ENCODE measurements at places on chromosomes 3 and 15. TPM values are rescaled to one million over a fixed set of nuclear protein-coding genes. Genes with fewer than 3 reads are reported as not detected.

The GOLGA8S gene
- total RNA-seq, result not detected

The RGMA gene
- total RNA-seq, result 3.4 TPM

The DUOXA2 gene
- not detected for total RNA-seq

The CTDSPL gene
- total RNA-seq, result 15.3 TPM

The TM6SF1 gene
- 0.49 TPM for total RNA-seq

The CNTN3 gene
- 0.18 TPM for total RNA-seq

The PP2D1 gene
- not detected for total RNA-seq

The GOLGA8O gene
- 1.4 TPM for total RNA-seq

The TEX9 gene
- 9.2 TPM for total RNA-seq

DNA sequence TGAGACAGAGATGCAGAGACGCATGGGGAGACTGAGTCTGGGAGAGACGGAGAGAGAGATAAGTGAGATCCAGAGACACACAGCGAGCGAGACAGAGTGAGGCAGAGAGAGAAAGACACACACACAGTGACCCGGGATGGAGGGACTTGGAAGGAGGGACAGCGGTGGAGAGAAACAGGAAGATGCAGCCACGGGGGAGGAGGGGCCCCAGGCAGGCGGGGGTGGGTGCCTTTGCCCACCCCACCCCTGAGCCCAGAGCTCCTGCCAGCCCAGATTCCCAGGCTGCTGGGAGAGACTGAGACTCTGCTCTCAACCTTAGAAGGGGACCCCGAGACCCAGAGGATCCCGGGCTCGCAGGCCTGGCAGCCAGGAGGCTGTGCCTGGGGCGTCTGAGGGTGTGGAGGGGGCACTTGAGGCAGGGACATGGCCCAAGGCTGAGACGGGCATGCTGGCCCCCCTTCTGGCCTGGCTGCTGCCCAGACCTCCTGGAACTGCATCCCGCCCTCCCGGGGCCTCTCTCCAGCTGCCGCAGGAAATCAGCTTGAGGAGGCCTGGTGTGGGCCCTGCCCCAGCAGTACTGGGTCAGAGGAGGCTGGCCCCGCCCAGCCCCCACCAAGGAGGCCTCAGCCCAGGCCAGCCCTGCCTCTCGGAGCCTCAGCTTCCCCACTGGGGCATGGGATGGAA lies 18.1 kb downstream of the H1-8 start:
- no peaks in the 10 kb centered on the region for H3K36me3 ChIP-seq
- H3K4me1 ChIP-seq, result peaks cover 38% of the 10 kb centered on the region
- H3K27me3 ChIP-seq, result no peaks in the 10 kb centered on the region
- H3K27ac ChIP-seq, result peak overlapping the region; percentile 43
- DNase-seq, result peak; percentile 36
- H3K4me3 ChIP-seq, result no peak overlapping the region

- no peaks in the 10 kb centered on the region for H3K36me3 ChIP-seq
- peak overlapping the region; percentile 74 for H3K4me3 ChIP-seq
- H3K4me1 ChIP-seq, result no peaks in the 10 kb centered on the region
- H3K27me3 ChIP-seq, result no peaks in the 10 kb centered on the region
These were observed 4.0 kb upstream of the SIN3A start for GRCh38 chr15:75455424-75455981.

- DNase-seq, result no peak
- H3K4me1 ChIP-seq, result no peaks in the 10 kb centered on the region
- H3K36me3 ChIP-seq, result no peaks in the 10 kb centered on the region
- no peak overlapping the region for H3K4me3 ChIP-seq
- H3K27ac ChIP-seq, result no peak overlapping the region
- H3K27me3 ChIP-seq, result no peaks in the 10 kb centered on the region
These were observed 352.6 kb upstream of the NDN start for GRCh38 chr15:24039683-24040082.

GRCh38 chr3:192959773-192960172 lies 42.1 kb upstream of the MB21D2 start:
- H3K36me3 ChIP-seq, result no peaks in the 10 kb centered on the region
- no peak overlapping the region for H3K27ac ChIP-seq
- no peaks in the 10 kb centered on the region for H3K4me1 ChIP-seq
- no peak for DNase-seq

- H3K27me3 ChIP-seq, result no peaks in the 10 kb centered on the region
- H3K36me3 ChIP-seq, result no peaks in the 10 kb centered on the region
- no peak overlapping the region for H3K4me3 ChIP-seq
- DNase-seq, result no peak
These were observed 42.7 kb upstream of the IL12A start for GRCh38 chr3:159945930-159946329.

DNA sequence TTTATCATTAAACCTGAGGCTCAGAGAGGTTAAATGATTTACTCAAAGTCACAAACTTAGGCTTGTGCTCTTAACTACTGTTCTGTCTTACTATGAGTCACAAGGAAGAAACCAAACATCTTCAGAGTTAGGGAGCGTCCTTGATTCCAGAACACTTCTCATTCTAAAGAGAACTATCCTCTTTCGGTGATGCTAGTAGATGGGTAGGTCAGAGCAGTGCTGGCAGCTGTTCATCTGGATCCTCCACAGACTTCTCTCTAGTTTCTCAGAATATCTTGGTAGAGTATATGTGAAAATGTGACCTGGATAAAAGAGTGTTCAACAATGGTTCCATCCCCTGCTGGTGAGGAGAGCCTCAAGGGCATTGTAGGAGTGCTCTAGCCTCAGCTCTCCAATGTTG lies 3.3 kb downstream of the ARL6IP5 start:
- H3K27ac ChIP-seq, result no peak overlapping the region
- H3K27me3 ChIP-seq, result no peaks in the 10 kb centered on the region
- H3K4me3 ChIP-seq, result peak overlapping the region; percentile 16
- H3K4me1 ChIP-seq, result peaks cover 64% of the 10 kb centered on the region
- DNase-seq, result peak; percentile 47

- H3K27ac ChIP-seq, result no peak overlapping the region
- H3K4me3 ChIP-seq, result no peak overlapping the region
- H3K36me3 ChIP-seq, result no peaks in the 10 kb centered on the region
- no peak for DNase-seq
- H3K27me3 ChIP-seq, result no peaks in the 10 kb centered on the region
These were observed 121.8 kb upstream of the ARRDC4 start for GRCh38 chr15:97838606-97839210.

DNA sequence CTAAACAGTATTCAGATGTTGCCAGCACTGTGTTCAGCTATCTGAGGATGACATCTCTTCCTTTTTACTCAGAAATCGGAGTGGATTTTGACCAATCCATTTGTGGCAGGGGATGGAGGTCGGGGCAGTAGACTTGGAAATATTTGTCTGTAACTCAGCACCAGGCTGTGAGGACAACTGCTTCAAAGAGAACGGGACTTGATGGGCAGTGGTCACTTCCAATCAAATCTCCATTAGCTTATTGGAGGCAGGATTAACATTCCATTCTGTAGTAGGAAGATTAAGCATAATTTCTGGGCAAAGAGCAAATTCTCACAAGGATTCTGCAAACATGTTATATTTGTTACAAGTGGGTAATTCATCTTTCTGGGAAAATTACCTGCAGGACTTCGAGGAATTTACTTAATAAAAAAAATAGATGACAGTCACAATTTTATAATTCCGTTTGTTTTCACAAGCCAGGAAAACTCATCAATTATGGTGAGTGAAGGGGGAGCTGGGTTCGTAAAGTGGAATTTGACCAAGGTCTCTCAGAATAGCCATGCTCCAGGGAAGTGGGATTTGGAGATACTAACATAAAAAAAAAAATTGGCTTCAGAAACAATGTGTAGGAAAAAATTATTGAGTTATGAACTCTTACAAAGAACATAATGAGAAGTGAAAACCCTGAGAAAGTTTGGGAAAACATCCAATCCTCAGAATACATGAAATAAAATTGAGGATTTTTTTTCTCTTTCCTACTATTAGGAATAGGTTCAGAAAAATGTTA lies 18.1 kb downstream of the CRABP1 start:
- no peak overlapping the region for H3K4me3 ChIP-seq
- no peaks in the 10 kb centered on the region for H3K36me3 ChIP-seq
- no peak overlapping the region for H3K27ac ChIP-seq
- H3K4me1 ChIP-seq, result peaks cover 17% of the 10 kb centered on the region
- H3K27me3 ChIP-seq, result no peaks in the 10 kb centered on the region
- DNase-seq, result peak; percentile 46

- H3K36me3 ChIP-seq, result no peaks in the 10 kb centered on the region
- H3K4me1 ChIP-seq, result no peaks in the 10 kb centered on the region
- no peaks in the 10 kb centered on the region for H3K27me3 ChIP-seq
- no peak overlapping the region for H3K4me3 ChIP-seq
These were observed 79.8 kb upstream of the SOX2 start for GRCh38 chr3:181631901-181632300.

GRCh38 chr3:77160931-77161497 lies 121.1 kb downstream of the ROBO2 start:
- H3K27me3 ChIP-seq, result no peaks in the 10 kb centered on the region
- H3K27ac ChIP-seq, result no peak overlapping the region
- no peak for DNase-seq

DNA sequence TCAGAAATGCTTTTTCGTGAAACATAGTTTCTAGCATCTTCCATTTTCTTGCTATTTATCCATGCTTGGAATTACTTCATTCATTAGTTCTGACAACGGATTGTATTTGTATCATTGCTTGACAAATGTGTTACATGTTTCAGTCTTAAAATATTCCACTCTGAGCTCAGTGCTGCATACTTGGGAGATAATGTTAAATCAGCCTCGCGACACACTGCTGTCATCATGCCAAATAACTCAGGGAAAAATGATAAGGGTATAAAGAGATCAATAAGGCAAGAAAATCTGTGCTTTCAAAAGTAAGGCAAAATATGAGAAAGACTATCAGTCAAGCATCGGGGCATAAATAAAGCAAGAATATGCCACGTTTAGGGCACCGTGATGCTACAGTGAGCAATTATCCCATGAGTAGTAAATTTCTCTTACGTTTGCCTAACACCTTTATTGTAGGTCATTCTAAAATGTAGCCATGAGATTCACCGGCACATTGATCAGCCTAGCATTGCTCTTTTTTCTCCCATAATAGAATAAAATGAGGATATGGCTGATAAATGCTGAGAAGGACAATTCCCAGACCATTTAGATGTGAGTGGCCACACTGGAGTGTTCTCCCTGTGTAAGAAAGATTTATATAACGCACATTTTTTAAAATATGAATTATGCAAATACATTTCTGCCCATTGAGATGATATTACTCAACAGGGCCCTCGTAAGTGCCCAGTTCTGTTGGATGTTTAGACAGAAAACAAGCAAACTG lies 133.8 kb downstream of the RBMS3 start:
- no peak overlapping the region for H3K4me3 ChIP-seq
- H3K27ac ChIP-seq, result no peak overlapping the region
- H3K4me1 ChIP-seq, result peaks cover 28% of the 10 kb centered on the region
- DNase-seq, result no peak
- no peaks in the 10 kb centered on the region for H3K36me3 ChIP-seq

DNA sequence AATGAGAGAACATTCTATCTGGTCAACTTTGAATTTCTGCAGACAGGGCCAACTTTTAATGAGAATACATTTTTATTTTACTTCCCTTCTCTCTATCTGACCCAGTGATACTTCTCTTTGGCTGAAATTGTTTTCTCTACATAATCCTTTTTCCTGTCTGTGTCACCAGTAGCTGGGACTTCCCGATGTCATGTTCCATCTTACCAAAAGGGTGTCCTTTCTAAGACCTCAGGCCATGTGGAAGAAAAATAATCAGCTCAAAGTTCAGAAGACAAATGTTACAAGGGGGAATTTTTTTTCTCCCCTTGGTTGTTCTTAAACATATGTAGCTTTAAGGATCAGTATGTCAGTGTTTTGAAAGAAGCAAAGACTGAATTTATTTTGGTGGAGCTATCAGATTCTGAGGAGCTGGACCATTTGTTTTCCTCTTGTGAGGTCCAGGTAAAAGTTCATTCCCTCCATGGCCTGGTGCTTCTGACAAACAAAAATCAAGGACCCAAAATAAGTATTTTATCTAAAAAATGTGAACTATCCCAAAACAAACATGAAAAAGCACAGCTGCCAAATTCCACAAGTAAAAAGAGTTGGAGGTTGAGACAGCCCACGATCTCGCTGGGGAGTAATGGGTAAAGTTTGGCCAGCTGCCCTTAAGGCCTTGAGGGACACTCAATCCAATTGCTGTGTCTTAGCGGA lies 859.4 kb upstream of the NR2F2 start:
- H3K4me1 ChIP-seq, result peaks cover 13% of the 10 kb centered on the region
- no peak for DNase-seq
- no peaks in the 10 kb centered on the region for H3K27me3 ChIP-seq
- H3K27ac ChIP-seq, result no peak overlapping the region
- H3K36me3 ChIP-seq, result no peaks in the 10 kb centered on the region

DNA sequence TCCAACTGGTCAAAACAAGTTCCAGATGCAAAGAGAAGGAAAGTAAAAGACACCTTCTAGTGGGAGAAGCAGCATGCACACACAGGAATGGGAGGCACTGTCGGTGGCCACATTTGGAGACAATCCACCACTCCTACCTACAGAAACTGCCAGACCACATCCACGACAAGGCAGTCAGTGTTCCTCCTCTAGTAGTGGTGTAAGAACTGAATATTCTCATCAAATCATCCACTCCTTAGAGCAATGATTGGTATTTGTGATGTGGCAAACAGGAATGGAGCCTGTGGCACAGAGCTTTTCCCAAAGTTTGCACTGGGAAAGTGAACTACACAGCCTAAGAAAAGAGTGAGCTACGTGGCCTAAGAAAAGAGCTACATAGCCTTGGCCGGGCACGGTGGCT lies 5.1 kb upstream of the SPINT1 start:
- H3K36me3 ChIP-seq, result no peaks in the 10 kb centered on the region
- H3K27me3 ChIP-seq, result peaks cover 11% of the 10 kb centered on the region
- no peak overlapping the region for H3K27ac ChIP-seq

DNA sequence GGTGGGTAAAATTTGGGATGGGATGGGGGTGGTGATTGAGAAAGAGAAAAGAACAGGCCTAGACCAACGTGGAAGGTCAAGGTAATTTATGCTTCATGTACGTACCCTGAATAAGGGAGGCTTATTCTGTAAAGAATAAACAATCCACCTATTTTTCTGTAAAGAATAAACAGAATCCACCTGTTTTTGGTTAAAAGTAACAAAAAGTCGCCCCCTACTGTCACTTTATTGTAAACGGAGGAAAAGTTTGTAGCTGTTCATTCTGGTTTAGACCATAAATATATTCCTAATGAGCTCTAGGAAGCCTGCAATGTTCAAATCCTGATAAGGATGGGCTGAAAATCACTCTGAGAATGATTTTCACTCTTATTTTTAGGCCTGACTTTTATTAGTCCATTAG lies 23.5 kb upstream of the SQOR start:
- H3K4me1 ChIP-seq, result no peaks in the 10 kb centered on the region
- H3K27ac ChIP-seq, result no peak overlapping the region
- H3K4me3 ChIP-seq, result no peak overlapping the region
- H3K36me3 ChIP-seq, result peaks cover 6% of the 10 kb centered on the region

GRCh38 chr3:22236490-22237270 lies 485.7 kb upstream of the ZNF385D start:
- no peak for DNase-seq
- H3K4me3 ChIP-seq, result no peak overlapping the region

GRCh38 chr3:147521646-147522045 lies 112.5 kb downstream of the ZIC1 start:
- no peaks in the 10 kb centered on the region for H3K4me1 ChIP-seq
- no peaks in the 10 kb centered on the region for H3K36me3 ChIP-seq
- DNase-seq, result no peak
- no peak overlapping the region for H3K4me3 ChIP-seq
- H3K27ac ChIP-seq, result no peak overlapping the region
- H3K27me3 ChIP-seq, result no peaks in the 10 kb centered on the region

- H3K36me3 ChIP-seq, result no peaks in the 10 kb centered on the region
- no peak overlapping the region for H3K27ac ChIP-seq
- no peak for DNase-seq
These were observed 19.0 kb downstream of the SEMA7A start for GRCh38 chr15:74414603-74415338.

Data from cardiac muscle cell (in vitro differentiated cells and primary cell).